ENCODE measurements at places on chromosomes 16 and 17. TPM values are rescaled to one million over a fixed set of nuclear protein-coding genes. Genes with fewer than 3 reads are reported as not detected.

DNA sequence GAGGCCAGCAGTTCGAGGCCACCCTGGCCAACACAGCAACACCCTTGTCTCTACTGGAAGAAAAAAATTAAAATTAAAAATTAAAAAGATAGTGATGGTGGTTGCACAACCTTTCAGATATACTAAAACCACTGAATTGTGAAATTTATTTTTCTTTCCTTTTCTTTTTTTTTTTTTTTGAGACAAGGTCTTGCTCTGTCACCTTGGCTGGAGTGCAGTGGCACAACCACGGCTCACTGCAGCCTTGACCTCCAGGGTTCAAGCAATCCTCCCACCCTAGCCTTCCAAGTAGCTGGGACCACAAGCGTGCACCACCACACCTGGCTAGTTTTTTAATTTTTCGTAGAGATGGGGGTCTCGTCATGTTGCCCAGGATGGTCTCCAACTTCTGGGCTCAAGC lies 254.4 kb downstream of the SLC39A11 start:
- no peak for DNase-seq

DNA sequence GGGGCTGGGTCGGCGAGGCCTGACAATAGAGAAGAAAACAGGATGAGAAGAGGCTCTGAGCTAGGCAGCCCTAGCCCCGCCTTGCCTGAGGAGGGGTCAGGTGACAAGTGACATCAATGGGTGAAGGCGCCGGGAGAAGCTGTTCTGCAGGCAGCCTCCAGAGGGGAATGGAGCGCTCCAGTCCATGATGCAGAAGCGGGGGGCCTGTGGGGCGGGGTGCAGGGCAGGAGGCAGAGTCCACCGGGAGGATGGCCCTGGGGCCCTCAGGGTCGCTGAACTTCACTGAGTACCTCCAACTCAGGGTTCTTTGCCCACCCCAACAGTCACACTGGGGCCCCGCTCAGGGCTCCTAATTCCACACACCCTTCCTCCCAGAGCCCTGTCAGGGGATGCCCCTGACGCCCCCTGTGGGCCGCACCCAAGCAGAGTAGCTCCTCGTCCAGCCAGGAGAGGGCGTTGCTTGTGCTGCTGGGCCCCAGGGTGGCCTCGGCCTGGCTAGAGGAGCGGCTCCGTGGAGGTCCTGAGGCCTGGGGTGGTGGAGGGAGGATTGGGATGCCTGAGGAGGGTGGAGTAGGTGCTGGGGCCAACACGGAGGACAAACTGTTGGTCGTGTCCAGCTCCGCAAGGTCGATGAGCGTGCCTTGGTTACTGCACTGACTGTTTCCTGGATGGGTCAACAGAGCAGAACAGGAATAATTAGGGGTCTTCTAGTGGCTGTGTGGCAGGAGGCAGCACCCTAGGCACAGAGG lies 20.8 kb downstream of the GGA3 start:
- DNase-seq: peak; percentile 67

GRCh38 chr17:27543958-27544349 lies 87.0 kb upstream of the LGALS9 start:
- DNase-seq: no peak

- DNase-seq: no peak
These were observed 158.0 kb downstream of the ZFHX3 start for GRCh38 chr16:72889616-72890582.

DNA sequence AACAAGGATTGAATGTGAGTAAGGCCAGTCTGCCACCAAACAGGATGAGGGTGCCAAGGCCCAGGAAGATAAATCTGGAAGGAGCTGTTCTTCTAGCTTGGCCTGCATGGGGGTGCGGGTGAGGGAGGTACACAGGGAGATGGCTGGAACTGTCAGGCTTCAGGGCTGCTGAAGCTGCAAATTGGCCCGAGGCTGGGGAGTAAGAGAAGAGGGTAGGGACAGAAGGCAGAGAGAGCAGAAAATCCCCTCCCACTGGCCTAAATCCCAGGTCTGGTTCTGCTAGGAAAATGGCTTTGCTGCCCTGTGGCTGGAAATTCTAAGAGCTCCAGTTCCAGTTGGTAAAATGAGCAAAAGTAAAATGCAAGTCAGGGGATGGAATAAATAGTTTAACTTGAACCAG lies 87.9 kb downstream of the CCDC182 start:
- DNase-seq: no peak

DNA sequence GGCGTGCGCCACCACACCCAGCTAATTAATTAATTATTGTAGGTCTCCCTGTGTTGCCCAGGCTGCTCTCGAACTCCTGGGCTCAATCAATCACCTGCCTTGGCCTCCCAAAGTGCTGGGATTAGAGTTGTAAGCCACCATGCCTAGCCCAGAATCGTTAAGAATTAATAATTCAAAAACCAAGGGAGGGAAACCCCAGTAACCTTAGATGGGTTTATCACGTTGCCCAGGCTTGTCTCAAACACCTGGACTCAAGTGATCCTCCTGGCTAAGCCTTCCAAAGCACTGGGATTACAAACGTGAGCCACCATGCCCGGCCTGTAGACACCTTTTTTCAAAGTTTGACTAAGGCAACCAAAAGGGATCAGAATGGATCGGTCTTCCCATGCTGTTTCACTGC lies 21.6 kb downstream of the CD300LF start:
- no peak for DNase-seq

DNA sequence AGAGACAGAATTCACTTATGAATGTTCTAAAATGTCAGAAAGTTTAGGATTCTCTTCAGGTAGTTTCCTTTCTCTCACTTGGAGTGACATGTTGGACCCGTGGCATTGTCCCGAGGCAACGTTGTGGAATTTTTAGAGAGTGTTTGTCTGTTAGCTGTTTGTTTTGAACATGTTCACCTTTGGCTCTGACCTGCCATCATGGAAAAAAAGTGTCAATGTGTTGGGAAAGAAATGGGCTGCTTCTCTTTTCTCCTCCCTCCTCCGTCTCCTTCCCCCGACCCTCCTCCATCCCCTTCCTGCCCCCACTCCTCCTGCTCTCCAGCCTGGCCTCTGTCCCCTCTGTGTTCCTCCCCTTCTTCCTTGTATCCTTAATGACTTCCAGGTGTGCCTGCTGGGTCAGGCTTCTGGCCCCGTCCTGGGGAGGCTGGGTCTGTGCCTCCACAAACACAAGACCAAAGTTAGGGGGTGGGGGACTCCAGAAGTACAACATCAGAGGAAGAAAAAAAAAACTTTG lies 463.1 kb downstream of the MAF start:
- no peak for DNase-seq

GRCh38 chr16:23999663-24000062 lies 163.9 kb downstream of the PRKCB start:
- DNase-seq: no peak

DNA sequence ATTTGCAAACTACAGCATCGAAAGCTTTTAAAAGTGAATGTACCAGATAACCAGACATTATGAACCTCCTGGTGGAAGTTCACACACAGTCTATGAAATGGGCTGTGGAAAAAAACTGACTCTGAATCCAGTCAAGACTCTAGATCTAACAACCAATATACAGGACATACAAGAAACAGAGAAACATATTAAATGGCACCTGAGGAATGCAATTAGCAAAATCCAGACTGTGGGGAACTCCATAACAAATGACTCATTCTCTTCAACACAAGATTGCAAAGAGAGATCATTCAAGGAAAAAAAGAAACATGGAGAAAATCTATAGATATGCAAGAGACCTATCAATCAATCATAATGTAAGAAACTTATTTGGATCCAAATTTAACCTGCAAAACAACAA lies 119.0 kb downstream of the MYO1D start:
- DNase-seq: peak; percentile 53

DNA sequence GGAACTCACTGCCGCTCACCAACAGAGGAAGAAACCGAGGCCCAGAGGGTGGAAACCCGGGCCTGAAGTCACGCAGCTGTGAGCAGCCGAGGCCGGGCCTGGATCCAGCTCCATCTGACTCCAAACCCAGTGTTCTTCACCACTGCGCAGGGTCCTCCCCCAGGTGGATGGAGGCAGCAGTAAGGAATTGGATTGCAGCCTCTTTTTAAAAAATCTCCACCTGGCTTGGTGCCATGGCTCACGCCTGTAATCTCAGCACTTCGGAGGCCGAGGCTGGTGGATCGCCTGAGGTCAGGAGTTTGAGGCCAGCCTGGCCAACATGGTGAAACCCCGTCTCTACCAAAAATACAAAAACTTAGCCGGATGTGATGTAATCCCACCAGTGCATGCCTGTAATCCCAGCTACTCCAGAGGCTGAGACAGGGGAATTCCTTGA lies 177.2 kb downstream of the FOXL1 start:
- no peak for DNase-seq

GRCh38 chr16:7294020-7294419 lies 38.6 kb upstream of the RBFOX1 start:
- DNase-seq: no peak

DNA sequence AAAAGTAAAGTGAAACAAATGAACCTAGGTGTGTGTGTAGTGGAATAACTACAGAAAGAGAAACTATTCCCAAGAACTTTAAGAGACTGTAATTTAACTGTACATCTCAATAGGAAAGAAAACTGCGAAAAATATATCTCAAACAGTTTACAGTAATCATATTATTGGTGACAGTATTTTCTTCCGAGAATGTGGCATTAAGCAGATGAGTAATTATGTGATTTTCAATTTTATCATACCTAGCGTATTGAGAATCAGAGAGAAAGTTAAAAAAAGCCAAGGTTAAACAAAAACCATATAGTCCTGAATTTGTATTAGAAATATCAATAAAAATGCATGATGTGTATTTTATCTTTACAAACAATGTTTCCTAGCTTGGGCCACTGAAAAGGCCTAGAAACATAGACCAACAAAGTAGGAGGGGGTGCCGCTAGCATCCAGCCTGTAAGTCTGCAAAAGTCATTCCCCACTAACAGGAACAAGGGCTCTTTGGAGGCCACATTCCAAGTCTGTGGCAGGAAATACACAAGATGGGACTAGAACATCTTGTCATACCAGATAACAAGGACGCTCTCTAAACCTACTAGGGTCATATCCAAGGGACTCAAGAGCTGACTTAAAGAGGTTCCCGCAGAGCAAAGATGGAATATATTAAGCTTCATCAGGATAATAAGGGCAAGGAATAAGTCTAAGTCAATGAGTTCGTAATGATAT lies 20.5 kb downstream of the RNF157 start:
- no peak for DNase-seq

- no peak for DNase-seq
These were observed 40.7 kb upstream of the SLC12A3 start for GRCh38 chr16:56824331-56824730.

GRCh38 chr17:44627513-44628242 lies 28.6 kb upstream of the MEIOC start:
- DNase-seq: no peak

- no peak for DNase-seq
These were observed 24.5 kb upstream of the OSGIN1 start for GRCh38 chr16:83928341-83929055.

- peak; percentile 95 for DNase-seq
These were observed 3.9 kb upstream of the WFIKKN1 start for GRCh38 chr16:626787-627453.

GRCh38 chr17:83067718-83068261 lies 11.6 kb upstream of the METRNL start:
- no peak for DNase-seq

- DNase-seq: no peak
These were observed 8.2 kb downstream of the LRRC37B start for GRCh38 chr17:32015245-32016013.

- no peak for DNase-seq
These were observed 33.2 kb downstream of the ACTG1 start for GRCh38 chr17:81479175-81480071.

DNA sequence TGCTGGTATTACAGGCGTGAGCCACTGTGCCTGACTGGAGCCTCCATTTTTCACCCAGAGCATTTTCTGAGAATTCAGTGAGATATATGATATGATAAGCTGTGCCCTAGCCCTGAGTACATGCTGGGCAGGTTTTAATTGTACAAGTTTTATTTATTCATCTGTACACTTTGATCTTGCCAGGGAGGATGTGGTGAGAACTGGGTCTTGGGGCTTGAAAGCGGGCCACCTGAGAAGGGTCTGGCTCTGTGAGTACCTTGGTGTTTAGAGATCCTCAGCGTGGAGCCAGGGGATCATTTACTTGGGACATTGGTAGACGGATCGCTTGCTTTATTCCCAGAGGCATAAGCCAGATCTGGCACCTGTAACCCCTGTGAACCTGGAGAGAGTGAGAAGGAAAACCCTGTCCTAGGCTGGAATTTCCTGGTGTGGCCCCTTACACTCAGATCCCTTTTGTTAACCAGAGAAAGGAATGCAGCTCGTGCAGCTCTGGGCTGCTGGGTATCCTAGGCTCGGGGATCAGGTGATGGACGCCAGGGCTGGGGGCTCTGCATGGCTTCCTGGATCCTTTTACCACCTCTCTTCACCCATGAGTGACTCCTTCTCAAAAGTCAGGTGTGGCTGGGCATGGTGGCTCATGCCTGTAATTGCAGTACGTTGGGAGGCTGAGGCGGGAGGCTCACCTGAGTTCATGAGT lies 91.9 kb downstream of the ABCC1 start:
- DNase-seq: peak; percentile 26

- no peak for DNase-seq
These were observed 50.6 kb upstream of the GNAO1 start for GRCh38 chr16:56140645-56141044.

The CD300H gene
- not detected for total RNA-seq

The ABCC1 gene
- total RNA-seq: 16.6 TPM

The ABAT gene
- 1.1 TPM for total RNA-seq

The TSPOAP1 gene
- under 0.01 TPM for total RNA-seq

The NEK8 gene
- 1.3 TPM for total RNA-seq

The GPRC5C gene
- total RNA-seq: 0.22 TPM

Data from lung microvascular endothelial cell (primary cell).